Colonic mucosa (tissue), 4 donors: ENCODE measurements at places on chromosomes 6 and 20. TPM values are rescaled to one million over a fixed set of nuclear protein-coding genes. Genes with fewer than 3 reads are reported as not detected.

DNA sequence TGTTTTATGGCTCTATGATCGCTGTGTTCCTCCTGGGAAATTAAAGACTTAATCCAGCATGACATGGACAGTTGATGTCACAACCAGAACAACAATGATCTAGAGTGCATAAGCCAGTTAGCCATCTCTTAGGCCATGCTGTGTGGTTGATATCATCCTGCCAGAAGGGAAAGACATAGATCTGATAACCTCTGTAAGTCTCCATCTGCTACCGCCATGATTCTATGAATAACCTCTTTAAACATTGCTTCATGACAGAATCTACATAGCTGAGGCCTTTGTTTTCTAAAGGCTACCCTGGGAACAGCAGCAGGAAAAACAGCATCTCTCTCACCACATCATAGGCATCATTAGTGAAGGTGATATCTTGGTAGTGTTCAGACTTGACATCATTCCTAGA is 117.6 kb upstream of the PHACTR1 start:
- DNase-seq = no peak

DNA sequence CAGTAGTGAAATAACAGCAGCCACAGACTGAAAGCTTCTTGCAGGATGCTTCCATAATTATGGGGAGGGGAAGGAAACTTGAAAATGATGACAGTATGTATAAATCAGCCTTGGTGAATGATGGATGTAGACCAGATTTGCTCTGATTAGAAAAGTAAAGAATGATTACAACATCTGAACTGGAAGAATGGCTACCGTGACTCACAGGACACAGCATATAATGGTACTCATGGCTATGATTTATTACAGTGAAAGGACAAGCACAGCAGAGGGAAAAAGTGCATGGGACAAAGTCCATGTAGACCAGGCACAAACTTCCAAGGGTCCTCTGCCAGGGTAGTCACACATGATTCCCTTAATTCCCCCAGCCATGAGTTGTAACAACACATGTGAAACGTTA is 70.7 kb upstream of the POPDC3 start:
- DNase-seq = no peak

Gene BPIFB1
- 0.20 TPM for total RNA-seq

GRCh38 chr20:34375977-34376430 is 12.9 kb downstream of the ITCH start:
- no peak for DNase-seq

DNA sequence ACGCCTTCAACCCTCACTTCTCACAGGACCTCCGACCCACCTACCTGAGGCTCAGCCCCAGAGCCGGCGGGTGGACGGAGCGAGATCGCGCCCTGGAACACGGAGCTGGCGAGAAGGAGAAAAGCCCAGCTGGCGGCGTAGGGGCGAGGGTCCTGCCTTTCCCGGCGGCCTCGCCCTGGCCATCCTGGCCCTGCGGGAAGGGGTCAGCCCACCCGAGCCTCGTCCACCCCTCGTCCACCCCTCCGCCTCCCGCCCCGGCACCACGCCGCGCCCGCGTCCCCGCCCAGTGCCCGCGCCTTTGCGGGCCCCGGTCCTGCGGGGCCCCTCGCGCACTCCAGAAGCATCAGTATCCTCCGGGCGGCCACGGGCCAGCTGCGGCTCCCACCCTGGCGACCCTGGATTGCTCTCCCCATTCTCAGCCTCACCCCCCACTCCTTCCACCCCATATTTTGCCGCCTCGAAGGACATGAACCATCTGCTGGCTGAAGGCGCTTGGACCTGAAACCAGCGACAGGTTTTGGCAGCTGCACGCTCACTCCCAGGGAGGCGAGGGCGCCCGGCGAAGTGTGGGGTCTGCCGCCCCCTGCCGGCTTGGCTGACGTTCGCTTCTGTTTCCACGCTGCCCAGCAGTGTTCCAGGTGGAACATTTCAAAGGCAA is 65.1 kb downstream of the PLG start:
- DNase-seq = peak; percentile 55

Gene VSTM2L
- 1.5 TPM for total RNA-seq

GRCh38 chr6:170344631-170345576 is 38.3 kb downstream of the FAM120B start:
- no peak for DNase-seq
